CD4-positive, alpha-beta T cell treated with Interleukin-1 beta for 1 hour (primary cell): ENCODE measurements at places on chromosomes 3 and 15.

DNA sequence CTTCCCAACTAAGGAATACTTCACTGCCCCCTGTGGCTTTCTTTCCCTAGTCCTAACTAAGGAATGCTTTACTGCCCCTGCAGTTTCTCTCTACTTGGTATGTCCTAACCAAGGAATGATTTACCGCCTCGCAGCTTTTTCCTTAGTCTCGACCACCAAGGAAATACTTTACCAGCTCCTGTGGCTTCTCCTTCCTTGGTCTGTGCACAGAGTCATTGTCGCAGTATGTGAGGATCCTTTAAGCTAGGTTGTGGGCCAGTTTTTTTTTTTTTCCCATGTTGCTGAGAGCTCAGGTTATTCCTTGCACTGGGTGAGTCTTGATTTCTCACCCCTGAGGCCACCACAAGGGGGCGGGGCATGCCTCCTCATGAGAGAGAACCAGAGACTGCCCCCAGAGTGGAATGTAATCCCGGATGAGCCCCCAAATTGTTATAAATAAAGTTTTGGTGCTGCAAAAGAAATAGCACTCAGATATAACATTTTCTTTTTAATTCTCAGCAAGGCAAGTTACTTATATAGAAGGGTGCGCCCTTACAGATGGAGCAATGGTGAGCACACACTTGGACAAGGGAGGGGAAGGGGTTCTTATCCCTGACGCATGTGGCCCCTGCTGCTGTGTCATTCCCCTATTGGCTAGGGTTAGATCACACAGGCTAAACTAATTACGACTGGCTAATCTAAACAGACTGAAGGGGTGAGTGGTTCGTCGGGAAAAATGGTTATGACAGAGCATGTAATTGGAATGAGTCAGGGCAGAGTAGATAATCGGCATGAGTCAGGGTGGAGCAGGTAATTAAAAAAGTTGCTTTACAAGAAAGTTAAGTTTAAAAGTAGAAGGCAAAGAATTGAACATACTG is 27.0 kb downstream of the NDUFB4 start:
- DNase-seq = no peak

GRCh38 chr3:152706991-152707713 is 127.8 kb upstream of the P2RY1 start:
- DNase-seq = no peak

DNA sequence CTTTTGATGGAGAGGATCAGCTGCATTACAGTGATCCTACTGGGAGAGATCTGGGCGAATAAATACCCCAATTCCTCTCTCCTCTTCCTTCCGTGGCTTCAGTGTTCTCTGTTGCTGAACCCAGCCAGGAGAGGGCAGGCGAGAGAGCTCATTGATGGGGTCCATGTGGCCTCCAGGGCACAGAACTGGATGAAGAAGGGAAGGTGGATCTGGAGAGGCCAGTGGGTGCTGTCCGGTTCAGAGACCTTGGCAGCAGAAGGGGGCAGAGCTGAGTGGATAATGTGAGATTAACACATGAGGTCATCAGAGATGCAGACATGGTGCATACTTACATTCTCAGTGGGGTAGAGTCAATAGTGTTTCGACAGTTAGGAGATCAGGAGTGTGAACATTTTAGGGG is 193.6 kb downstream of the CLSTN2 start:
- DNase-seq = no peak

GRCh38 chr15:41341519-41341918 is 8.8 kb downstream of the NUSAP1 start:
- DNase-seq = no peak

- DNase-seq = no peak
Measured at GRCh38 chr3:71330909-71331308, 252.6 kb downstream of the FOXP1 start.

GRCh38 chr15:40372981-40373380 is 9.5 kb upstream of the KNSTRN start:
- no peak for DNase-seq

GRCh38 chr3:196518966-196519717 is 4.0 kb upstream of the SMCO1 start:
- DNase-seq = peak; percentile 36
